ENCODE measurements at places on chromosomes 2 and 18.

DNA sequence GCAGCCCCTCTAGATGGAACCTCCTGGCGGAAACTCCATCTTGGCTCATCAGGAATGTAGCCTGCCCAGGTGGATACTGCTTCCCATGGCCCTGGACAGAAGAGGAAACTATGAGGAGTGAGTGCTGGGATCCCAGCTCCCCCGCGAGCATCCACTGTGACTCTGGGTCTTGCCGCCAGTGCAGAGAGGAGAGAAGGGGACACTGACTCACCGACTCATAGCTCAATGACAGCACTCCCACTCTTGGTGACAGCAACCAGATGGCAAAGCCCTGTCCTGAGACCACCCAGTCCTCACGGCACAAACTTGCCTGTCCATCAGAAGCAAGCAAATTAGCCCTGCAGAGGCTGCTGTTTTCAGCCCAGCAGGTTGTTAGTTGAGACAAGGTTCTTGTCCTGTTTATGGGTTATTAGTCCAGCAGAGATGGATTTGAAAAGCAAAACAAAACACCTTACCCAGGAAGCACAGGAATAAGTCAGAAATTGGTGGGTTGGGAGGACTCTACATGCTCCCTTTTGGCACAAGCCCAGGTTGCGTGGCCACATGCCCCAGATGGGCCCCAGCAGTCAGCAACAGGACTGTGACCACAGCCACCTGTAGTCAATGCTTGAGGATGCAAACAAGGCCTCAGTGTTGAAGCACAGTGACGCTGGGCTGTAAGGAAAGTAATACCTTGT is 111.5 kb upstream of the GLI2 start:
- no peak for DNase-seq

GRCh38 chr2:233209533-233210171 is 41.8 kb upstream of the ATG16L1 start:
- no peak for DNase-seq

DNA sequence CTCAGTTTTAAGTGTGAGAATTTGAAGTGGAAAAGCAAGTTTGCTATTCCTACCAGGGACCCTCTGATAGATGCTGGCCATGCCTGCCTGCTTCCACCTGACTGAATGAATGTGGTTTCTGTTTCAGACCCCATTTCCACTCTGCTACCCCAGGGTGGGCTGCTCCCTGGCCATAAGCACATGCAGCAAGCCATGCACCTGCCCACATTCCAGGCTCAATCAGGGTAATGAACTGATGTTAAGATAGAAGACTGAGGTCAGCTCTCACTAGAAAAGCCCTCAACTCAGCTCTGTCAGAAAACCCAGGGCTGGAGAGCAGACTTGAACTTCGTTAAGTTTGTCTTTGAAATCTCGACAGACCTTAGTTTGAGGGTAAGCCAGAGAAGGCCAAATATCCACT is 333.9 kb downstream of the CYRIA start:
- DNase-seq: no peak

- no peak for DNase-seq
Observed at GRCh38 chr18:53843113-53843760, 381.2 kb downstream of the MBD2 start.

DNA sequence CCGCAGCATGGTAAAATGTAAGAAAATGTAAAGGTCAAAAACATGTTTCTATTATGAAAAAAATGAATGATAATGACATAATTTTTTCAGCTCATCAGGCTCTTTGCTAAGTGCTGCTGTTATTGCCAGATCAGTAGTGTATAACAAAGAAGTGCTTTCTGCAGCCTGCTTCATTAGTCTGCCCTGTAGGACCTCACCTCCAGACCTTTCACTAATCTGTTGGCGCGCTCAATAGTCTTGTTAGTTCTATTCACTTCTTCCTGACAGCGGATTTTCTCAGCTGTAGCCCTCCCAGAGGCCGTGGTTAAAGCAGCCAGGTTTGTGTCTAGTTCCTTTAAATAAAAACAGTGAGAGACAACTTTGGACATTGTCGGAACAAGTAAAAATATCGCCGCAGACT is 97.7 kb downstream of the CDCA7 start:
- no peak for DNase-seq

DNA sequence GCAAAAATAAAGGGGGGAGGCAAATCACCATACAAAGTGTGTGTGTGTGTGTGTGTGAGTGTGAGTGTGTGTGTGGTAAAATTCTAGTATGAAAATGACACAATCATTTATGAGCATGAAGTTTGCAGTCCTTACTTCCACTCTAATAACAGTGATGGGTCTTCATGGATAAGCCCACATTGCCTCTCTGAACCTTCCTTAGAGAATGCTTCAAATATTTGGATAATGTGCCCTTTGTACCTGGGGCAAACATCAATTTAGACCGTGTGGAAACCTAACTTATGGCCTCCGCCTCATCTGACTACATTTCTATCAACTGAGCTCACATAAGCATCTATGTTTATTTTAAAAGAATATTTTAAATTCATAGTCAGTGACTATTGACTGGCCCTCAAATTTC is 3.7 kb downstream of the SCN9A start:
- DNase-seq: no peak

DNA sequence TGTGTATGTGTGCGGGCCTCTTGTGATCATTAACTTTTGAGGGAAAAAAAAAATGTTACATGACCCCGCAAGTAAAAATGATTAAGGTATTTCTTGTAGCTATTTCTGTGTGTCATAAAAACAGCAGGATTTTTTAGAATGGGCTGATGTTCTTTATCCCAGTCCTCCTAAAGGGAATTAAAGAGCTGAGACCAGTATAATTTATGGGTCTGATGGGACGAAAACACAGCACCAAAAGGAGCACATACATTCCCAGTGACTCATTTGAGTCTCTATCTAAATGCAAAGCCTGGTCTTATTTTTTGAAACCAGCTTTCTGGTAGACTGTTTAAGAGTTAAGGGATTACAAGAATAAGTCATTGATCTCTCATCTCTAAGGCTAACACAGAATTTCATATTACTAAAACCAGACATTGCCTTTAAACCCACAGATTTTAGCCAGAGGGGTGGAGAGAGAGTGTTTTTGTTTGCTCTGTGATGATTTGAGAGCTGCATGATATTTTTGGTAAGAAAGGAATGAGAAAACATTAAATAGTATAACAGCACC is 342.3 kb upstream of the EPHA4 start:
- DNase-seq: no peak

- no peak for DNase-seq
Observed at GRCh38 chr2:133438848-133439564, 129.3 kb downstream of the NCKAP5 start.

DNA sequence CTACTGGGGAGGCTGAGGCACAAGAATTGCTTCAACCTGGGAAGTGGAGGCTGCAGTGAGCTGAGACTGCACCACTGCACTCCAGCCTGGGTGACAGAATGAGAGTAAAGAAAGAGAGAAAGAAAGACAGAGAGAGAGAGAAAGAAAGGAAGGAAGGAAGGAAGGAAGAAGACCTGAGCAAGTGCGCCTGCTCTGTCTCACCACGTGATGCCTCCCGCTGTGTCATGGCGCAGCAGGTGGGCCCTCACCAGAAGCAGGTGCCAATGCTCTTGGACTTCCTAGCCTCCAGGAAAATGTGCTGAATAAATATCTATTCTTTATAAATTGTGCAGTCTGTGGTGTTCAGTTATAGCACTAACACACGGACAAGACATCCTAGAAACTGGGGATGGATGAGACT is 270.0 kb downstream of the CYP26B1 start:
- DNase-seq: no peak

DNA sequence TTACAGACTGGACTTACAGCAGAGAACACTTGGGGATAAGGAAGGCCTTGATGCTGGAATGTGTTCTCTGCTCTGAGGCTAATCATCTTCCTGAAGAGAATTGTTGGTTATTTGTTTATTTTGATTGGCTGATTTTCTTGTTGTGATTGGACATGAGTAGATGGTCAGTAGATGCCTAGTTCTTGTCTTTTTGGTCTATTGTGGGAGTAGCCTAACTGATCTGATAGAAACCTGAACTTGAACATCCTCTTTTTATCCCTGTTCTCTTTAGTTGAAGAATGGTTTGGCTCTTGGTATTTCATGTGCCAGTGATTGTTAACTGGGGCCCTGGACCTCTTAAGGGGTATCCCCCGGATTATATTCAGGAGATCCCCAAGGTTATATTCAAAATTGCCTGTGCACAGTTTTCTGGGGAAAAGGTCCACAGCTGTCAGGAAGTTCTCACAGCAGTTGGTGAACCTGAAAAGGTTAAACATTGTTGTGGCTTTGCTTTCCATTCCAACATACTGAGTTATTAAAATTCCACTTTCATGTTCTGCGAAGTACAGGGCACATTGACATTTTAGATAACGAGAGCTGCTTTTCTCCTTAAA is 13.6 kb downstream of the TWSG1 start:
- DNase-seq: no peak

DNA sequence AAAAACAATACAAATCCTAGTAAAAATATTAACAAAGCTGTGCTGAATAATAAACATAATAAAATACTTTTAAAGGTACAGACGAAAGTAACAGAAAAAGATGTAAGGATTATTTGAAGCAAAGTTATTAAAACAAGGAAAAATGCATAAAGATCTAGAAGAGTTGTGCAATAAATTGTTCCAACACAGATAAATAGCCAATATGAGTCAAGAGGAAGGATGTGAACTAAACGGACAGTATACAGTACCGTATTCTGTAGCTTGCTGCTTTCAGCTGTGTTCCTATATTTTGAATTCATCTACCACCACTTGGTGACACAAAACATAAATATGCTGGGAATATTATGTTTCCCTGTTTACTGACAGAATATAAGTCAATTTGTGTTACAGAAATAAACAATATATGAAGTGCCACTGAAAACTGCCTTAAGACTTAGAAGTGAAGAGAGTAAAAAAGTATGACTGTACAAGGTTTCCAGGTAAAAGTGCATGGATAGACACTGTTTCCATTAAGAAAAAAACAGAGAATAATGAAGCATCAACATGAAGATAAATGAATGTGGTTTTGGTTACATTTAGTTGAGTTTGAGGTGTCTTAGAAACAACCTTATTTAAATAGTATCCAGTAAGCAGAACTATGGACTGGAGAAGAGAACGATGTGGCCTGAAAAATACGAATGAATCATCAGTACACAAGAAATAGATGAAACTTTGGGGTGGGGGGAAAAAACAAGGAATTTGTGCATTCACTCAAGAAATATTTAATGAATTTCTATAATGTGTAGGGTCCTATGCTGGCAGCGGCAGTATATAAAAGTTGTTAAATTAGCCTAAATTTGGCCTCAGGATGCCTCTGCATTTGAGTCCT is 13.1 kb downstream of the PPP3R1 start:
- DNase-seq: no peak

All from uterus (tissue), 4 donors.